ENCODE measurements at places on chromosomes 16 and 17. TPM values are rescaled to one million over a fixed set of nuclear protein-coding genes. Genes with fewer than 3 reads are reported as not detected.

The NEUROD2 gene
- not detected for total RNA-seq

The CDH5 gene
- 0.22 TPM for total RNA-seq

The TBC1D3B gene
- 2.5 TPM for total RNA-seq

The RNF112 gene
- total RNA-seq: 1.0 TPM

The EPOP gene
- 10.8 TPM for total RNA-seq

The SYNGR3 gene
- total RNA-seq: 7.4 TPM

The KRT27 gene
- not detected for total RNA-seq

The AGRP gene
- total RNA-seq: not detected

The NPIPB9 gene
- 1.8 TPM for total RNA-seq

The MRPL28 gene
- 127 TPM for total RNA-seq

The MYH3 gene
- total RNA-seq: 0.39 TPM

The CCDC200 gene
- total RNA-seq: 0.14 TPM

The COX4I1 gene
- total RNA-seq: 780 TPM

The ITGAD gene
- not detected for total RNA-seq

The PSKH1 gene
- 14.7 TPM for total RNA-seq

The ARMC7 gene
- total RNA-seq: 16.8 TPM

The MBTPS1 gene
- 38.5 TPM for total RNA-seq

The ADAP2 gene
- total RNA-seq: 2.8 TPM

The C16orf89 gene
- not detected for total RNA-seq

The NOXO1 gene
- 0.12 TPM for total RNA-seq

The HSD17B2 gene
- 0.14 TPM for total RNA-seq

The SLC38A8 gene
- total RNA-seq: not detected

The FAM20A gene
- 0.13 TPM for total RNA-seq

The CAVIN1 gene
- total RNA-seq: 352 TPM

The CRYM gene
- 2.1 TPM for total RNA-seq
